SJSA1 (cell line): ENCODE measurements at places on chromosomes 16 and 17. TPM values are rescaled to one million over a fixed set of nuclear protein-coding genes. Genes with fewer than 3 reads are reported as not detected.

GRCh38 chr17:17356149-17356930, 53.2 kb downstream of the NT5M start:
- DNase-seq, result peak; percentile 77

GRCh38 chr16:47043200-47043599, 69.7 kb upstream of the DNAJA2 start:
- no peak for DNase-seq

GRCh38 chr17:27381007-27381501, 75.2 kb upstream of the KSR1 start:
- DNase-seq, result peak; percentile 73

DNA sequence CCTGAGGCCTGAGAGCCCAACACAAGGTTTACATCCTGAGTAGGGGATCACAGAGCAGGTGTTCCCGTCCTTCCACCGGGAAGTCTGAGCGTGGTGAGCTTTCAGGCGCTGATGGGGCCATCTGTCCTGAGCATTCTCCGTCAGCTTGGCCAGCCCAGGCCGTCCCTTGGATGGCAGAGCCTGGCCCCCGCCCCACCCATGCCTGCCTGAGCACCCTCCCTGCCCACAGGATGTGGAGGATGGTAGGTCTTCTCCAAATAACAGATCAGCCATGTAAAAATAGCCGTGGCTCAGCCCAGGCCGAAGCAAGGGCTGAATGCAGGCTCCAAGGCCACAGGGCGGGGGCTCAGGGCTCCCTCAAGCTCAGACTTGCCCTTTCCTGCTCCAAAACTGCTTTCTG, 20.2 kb downstream of the SPNS2 start:
- DNase-seq, result no peak

- no peak for DNase-seq
Measured at GRCh38 chr17:44602970-44603369, 45.7 kb downstream of the FZD2 start.

The PITPNM3 gene
- total RNA-seq, result 6.0 and 8.6 TPM in 2 replicates

The HOXB6 gene
- total RNA-seq, result 4.8 and 7.1 TPM in 2 replicates

The TRPV3 gene
- not detected in 2 replicates for total RNA-seq
